ENCODE measurements at places on chromosomes 7 and 10.

- no peak for DNase-seq
Measured at GRCh38 chr10:86829472-86829871, 73.1 kb downstream of the BMPR1A start.

DNA sequence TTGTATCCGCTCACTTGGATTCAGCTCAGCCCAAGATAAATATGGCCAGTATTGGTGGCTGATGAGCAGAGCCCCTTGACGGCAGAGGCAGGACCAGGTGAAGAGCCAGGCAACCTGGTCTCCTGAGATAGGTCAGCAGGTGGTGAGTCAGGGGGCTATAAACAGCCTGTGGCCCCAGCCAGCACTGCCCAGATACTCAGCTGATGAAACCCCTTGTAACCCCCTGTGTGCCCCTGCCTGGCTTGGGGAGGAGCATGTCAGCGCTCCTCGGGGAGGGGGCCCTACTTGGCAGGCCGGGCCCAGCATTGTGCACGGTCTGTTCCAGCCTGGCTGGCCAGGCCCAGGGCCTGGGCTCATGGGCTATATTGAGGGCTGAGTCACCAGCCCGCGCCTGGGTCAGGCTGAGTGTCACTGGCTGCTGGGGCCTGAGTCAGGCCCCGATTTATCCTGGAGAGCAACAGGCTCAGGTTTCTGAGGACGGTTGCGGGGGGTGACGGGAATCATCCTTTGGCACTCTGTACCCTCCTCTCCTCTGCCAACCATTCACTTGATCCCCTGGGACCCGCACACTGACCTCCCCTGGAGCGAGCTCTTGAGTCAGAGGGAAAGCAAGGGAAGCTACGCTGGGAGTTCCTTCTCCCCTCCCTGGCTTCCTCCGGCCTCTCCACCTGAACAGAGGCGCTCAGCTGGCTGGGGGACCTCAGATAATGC, 2.8 kb upstream of the FLNC start:
- DNase-seq, result no peak

GRCh38 chr7:111987115-111987826, 218.9 kb downstream of the DOCK4 start:
- no peak for DNase-seq

- peak; percentile 52 for DNase-seq
Measured at GRCh38 chr7:38232502-38233366, 40.7 kb downstream of the TARP start.

DNA sequence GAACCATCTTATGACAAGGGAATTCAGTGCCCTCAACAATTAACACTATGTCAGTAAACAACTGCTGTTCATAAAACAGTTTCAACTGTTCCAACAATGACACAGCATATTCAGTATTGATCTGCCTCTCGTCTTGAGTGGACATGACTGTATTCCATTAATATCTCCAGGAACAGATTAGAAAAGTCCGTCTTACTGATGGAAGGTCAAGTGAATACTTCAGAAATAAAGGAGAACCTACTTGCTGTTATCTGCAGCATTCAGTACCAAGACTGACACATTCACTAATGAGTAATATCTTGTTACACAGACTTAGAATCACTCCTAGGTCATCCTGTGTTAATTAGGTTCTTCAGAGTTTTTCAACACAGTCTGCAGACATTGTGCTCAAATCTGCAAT, 12.1 kb downstream of the KBTBD2 start:
- no peak for DNase-seq

GRCh38 chr7:50416527-50417182, 33.5 kb downstream of the FIGNL1 start:
- DNase-seq, result no peak

GRCh38 chr7:158406801-158407200, 180.8 kb downstream of the PTPRN2 start:
- no peak for DNase-seq

All from T-helper 9 cell (primary cell).